ENCODE measurements at places on chromosomes 13 and 19.

- DNase-seq = no peak
Observed at GRCh38 chr19:16135430-16136127, 7.9 kb upstream of the HSH2D start.

- DNase-seq = no peak
Observed at GRCh38 chr19:7137120-7137519, 67.6 kb downstream of the ZNF557 start.

GRCh38 chr13:27289011-27289665 is 18.5 kb downstream of the RASL11A start:
- no peak for DNase-seq

- DNase-seq = no peak
Observed at GRCh38 chr13:92719868-92720267, 506.7 kb upstream of the GPC6 start.

GRCh38 chr19:50313812-50314536 is 15.2 kb downstream of the KCNC3 start:
- DNase-seq = no peak
